NCI-H1436 treated with DMSO at 0.1 percent for 48 hours (cell line): ENCODE measurements at places on chromosomes 3 and 15.
A peak's percentile ranks its signal among the peaks of the same experiment; 100 is the strongest.

DNA sequence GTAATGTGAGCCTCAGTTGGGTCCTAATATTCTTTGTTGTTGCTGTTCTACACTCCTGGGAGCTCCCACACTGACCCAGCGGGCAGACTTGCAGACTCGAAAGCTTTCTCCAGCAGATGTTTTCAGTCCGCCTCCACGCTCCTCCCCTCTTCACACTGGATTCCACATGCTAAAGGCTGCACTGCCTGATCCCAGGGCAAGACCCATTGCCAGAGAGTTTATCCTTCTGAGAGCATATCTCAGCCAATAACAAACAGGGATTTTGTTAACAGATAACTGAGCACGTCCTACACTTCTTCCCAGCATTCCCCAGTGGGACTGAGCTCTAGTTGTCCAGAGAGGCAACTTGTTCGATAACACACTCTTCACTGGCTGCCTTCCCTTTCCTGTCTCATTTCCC, 8.0 kb upstream of the COL6A6 start:
- no peak for DNase-seq

DNA sequence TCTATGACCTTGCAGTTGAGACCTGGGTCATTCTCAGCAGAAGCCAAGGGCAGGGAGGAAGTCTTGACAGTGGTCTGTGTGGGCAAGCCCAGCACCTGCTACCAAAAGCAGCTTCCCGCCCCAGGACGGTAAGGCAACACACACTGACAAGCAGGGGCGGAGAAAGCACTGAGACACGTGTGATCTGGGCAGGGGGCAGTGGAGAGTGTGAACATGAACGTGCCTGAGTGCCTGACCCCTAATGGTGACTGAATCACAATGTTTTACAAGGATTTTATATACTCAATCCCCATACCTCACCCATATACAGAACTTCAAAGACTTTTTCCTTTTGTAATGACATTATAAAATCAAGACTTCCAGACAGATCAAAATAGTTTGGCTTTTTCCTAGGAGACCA, 35.2 kb downstream of the ANP32A start:
- DNase-seq: no peak

DNA sequence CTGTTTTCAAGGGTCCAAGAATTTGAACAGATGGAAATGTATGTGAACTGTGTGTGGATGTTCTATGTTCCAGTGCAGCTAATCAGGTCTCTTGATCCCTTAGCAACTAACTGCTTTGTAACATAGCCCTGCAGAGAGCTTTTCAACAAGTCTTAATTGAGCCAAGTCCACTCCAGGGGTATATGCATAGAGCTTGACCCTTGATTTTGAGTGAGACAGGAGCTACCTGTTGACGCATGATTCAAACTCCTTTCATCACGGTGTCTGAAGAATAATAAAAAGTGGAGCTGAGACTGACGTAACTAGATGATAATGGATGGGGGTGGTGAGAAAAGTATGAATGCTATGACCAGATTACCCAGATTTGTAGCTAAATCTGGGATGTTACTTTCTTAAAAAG, 93.3 kb upstream of the CCDC54 start:
- no peak for DNase-seq

DNA sequence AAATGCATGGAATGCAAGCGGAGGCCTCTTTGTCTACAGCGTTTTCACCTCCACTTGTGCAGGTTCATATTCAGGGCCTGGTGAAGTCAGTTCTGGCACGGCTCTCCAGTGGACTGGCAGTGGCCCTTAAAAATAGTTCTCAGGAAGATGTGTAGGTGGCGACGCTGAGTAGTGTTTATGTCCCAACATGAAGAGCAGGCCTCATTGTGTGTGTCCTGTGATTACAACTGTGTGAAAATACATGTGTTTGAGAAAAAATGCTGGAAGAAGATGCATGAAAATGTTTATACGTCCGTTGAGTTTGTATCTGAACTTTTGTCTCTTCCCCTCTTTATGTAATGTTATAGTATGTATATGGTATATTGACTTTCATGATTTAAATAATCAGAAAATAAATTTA, 7.2 kb downstream of the LIPC start:
- no peak for DNase-seq

DNA sequence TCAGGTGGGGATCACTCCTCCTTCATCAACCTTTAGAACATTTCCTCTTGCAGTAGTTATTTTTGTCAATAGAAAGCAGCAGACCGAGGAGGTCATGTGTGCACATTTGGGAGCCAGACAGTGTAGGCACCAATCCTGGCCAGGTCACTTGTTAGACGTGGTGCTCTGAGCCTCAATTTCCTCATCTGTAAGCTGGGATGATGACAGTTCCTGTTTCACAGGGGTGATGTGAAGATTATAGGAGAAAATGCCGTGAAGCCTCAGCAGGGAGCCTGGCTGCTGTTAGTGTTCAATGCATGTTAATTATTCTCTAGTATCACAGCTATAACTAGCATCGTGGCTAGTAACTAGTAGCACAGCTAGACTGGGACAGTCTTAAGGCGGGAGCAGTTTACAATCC, 64.7 kb downstream of the ATP2B2 start:
- DNase-seq: no peak

GRCh38 chr15:57762302-57762701, 55.8 kb downstream of the POLR2M start:
- DNase-seq: no peak

DNA sequence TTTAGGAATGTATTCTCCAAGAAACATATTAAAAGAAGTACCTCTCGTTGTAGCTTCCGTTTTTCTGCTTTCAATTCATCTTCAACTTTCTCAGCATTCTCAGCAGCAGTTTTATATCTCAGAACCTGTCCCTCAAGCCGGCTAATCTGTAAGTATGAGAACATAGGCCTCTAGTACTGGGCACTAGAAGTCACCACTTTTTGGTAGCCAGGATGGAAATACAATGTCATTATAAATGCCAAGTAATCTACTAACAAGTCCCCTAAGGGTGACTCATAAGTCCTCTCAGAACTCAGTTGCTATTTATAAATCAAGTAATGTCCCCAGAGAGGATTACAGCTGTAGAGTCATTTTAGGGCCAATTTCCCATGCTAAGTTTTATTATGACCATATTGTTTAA, 61.1 kb downstream of the MLH1 start:
- DNase-seq: peak; percentile 0

DNA sequence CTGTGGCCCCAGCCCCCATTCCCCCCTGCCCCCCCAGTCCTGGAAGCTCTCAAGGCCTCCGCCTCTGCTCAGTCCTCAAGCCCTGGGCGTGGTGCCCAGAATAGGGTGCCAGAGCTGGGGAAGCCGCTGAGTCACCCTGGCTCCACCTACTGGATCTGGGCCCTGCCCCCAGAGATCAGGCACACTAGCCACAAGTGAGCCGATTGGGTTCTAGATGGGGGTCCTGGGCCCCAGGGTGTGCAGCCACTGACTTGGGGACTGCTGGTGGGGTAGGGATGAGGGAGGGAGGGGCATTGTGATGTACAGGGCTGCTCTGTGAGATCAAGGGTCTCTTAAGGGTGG, 5.7 kb downstream of the EIF4G1 start:
- peak; percentile 44 for DNase-seq

DNA sequence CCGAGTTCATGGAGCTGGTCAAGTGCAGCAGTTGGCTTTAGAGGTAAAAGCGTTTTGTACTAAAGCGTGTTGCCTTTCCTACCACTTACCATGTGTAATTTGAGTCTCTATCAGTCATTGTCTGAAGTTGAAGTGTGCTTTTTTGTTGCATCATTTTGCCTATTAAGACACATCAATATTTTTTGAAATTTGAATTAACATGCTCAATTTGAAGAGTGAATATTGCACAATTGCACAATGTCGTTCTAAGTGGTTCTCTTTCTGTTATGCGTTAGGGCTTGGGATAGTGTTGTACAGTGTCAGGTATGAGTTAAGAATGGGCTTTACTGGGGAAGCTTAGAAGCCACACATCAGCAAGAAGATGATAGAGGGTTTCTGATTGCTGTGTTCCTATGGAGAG, 84.0 kb upstream of the ACKR4 start:
- peak; percentile 53 for DNase-seq

DNA sequence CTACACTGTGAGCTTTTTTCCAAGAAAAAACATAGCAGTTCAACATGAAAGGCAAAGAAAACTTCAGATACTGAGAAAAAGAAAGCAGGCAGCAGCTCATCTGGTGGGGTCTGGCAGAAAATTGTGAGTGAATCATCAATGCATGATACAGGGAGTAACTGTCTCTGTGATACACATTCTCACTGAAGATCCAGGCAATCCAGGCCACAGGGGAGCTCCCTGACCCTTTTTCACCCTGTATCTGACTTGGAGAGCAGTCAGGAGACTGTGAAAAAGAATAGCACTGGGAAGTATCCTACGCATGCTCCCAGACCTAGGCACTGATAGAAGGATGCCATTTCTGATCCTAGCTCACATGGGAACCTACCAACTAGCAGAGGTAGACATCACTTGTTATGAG, 269.8 kb downstream of the MBNL1 start:
- DNase-seq: no peak

DNA sequence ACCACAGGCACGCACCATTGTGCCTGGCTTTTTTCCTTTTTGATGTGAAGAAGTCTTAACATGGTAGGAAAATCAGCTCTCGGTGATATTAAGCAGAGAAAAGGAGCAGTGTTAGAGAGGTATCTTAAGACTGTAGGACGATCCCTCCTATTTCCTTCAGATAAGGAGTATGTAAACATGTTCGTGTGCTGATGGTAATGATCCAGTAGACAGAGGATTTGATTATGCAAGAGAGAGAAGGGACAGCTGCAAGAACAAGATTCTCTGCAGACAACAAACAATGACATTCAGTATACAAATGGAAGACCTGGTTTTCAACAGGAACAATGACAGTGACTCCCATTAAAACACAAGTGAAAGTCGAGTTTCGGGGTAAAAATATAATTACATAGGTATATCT, 95.1 kb upstream of the MELTF start:
- DNase-seq: no peak

- no peak for DNase-seq
These were observed 91.6 kb downstream of the RASA2 start for GRCh38 chr3:141578202-141578973.

DNA sequence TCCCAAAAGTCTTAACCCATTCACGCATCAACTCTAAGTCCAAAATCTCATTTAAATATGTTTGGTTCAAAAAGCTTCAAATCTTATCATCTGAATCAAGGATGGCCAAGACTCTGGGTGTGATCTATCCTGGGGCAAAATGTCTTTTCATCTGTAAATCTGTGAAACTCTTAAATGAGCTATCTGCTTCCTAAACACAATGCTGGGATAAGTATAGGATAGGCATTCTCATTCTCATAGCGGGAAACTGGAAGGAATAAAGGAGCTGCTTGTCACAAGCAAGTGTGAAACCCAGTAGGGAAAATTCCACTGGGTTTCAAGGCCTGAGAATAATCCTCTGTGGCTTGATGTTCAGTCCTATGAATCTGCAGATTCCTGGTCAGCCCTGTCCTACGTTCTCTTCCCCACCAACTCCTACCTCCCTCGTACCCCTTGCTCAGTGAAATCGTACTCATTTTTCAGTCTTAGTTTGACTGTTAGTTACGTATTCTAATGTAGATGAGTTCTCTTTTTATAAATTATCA, 156.7 kb downstream of the EPHA3 start:
- DNase-seq: no peak

DNA sequence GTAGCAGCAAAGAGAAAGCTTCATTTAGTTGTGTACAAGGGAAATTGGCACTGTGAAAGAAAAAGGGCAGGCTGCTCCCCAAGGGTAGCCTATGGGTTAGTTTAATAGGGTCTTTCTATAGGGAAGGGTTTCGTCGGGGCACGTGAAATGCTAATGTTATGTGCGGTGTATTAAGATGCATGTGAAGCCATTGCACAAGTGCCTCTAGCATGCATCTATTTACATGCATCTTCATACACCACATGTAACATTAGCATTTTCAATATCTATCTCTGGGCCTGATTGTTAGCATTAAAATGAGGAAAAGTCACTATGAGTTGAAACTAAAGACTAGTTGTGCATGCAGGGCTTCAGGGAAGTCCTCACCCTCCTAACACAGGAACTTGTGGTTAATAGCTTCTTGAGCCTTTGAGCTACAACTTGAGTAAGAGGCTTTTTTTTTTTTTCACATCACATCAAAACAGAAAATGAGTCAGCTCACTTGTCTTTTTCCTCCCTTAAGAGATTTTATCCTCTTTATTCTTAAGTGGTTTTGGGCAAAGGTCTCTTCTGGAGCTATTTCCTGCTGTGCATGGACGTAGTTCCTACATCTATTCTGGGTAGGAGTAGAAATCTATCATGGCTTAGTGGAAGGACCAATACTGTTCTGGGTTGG, 613.4 kb downstream of the ZPLD1 start:
- DNase-seq: no peak

DNA sequence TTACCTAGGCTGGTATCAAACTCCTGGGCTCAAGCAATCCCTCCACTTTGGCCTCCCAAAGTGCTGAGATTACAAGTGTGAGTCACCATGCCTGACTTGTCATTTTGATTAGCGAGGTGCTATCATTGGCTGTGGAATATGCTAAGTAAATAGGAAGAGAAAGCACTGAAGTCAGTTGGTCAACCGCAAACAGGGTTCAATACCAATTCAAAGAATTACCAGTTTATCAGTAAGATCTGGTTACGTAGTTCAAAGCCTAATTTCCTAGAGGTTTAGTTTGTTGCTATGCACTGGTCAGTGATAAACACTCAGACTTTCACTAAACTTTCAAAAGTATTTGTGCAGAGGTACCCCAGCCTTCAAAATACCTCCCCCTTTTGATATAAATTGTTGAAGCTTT, 29.5 kb downstream of the GLB1 start:
- DNase-seq: no peak

DNA sequence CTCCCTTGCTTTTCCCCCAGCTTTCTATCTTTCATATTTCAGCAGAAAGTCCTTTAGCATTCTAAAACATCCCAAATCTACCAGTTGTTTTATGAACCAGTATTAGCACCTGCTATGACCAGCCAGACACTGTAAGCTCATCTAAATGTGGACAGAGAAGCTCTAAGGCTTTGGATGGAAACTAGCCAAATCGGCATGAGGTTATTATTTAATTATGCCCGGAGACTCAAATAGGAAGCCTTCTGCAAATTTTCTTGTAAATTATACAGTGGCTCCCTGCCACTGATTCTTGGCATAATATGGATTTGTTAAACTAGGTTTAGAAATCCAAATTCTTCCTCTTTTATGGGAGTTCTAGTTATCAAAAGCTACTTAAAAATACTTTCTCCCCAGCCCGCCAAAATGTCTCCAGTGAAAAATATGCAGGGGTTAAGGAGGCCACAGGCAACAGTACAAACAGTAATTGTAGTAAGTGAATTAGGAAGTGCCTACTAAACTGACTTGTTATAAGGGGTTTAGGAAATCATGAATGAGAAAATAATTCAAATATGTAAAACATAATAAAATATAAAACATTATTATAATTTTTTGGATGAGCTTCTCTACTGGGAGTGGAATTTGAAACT, 15.4 kb downstream of the MYH15 start:
- DNase-seq: no peak

DNA sequence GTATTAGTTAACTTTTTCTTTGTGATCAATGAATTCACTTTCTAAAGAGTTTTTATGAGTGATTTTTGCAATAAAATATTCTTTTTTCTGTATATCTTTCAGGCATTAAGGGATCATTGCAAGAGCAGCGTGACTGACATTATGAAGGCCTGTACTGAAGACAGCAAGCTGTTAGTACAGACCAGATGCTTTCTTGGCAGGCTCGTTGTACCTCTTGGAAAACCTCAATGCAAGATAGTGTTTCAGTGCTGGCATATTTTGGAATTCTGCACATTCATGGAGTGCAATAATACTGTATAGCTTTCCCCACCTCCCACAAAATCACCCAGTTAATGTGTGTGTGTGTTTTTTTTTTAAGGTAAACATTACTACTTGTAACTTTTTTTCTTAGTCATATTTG, 24.4 kb downstream of the SELENOT start:
- no peak for DNase-seq

- no peak for DNase-seq
These were observed 8.5 kb downstream of the FLNB start for GRCh38 chr3:58016710-58017109.
